ENCODE measurements at places on chromosomes 7 and 10.

GRCh38 chr10:59864141-59864962, 42.0 kb downstream of the CCDC6 start:
- no peak for DNase-seq

DNA sequence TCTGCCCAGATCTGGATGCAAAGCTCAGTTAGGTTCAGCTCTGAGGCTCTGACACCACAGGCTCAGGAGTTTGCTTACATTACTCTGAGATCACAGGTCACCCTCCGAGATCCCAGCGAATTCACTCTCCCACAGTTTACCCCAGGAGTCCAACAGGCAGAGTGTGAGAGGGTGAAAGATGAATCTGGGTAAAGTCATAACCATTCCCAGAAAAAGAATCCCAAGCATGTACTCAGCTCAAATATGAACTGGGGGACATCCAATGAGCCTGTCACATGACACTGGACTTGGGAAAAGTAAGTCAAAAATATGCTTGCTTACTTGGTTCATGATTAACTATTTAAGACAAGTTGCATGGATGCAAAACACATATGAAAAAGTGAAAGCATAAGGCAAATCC, 110.3 kb upstream of the ARID5B start:
- no peak for DNase-seq

DNA sequence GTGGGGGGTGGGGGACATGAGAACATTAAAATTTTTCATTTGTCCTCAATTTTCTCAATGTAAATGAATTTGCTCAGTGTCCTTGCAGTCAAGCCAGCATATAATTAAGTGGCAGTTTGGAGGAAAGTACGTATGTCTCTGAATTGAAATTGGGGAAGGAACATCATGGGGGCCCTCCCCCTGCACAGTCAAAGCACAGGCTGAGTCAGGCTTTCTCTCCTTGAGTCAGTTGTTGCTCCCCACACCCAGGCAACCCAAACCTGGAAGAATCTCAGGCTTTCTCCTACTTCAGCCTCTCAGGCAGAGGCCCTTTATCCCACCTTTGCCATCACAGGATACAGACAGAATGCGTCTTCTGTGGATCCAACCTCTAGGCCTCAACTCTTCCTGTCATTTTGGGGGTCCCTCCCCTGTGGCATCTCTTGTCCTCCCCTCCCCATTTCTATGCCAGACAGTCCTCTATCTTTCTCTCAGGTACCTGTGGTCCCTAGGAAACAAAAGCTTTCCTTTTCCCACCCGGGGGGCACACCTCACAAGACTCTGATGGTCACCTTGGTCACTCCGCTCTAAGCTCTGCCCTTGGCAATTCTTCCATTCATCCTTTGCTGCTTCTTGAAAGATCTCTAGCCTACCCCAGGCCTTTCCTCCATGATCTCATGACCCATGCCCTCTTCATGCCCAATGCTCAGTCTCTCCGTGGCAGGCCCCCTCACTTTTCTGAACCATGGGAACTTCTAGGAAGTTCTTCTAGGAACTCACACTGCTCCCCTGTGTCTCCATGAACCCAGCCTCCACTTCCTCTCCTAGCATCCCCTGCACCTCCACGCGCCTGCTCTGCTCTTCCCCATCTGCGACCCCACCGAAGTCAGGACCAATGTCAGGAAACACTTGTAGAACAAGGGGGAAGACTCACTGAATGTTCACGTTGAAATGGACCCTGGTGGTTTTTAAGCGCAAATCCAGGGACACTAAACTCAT, 40.4 kb downstream of the CREB3L2 start:
- DNase-seq: peak; percentile 18

- no peak for DNase-seq
Measured at GRCh38 chr7:75572396-75572795, 80.3 kb downstream of the SPDYE5 start.

GRCh38 chr10:77909021-77909748, 17.4 kb downstream of the DLG5 start:
- DNase-seq: no peak

DNA sequence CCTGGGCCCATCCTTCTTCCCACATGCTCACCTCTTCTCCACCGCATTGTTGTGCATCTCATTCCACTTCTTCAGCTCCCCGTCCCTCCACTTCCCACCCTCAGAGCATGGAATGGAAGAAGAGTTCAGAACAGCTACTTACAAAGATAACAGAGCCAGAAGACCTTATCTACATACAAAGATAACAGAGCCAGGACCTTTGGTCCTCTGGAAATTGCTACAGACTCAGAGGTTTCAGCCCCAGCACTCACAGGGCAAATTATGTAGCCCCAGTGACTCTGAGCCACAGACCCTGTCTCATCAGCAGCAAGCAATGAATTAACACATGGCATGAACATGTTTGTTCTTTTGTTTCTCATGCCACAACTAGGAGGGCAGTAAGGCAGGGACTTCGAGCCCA, 28.7 kb upstream of the SLC29A3 start:
- DNase-seq: no peak

DNA sequence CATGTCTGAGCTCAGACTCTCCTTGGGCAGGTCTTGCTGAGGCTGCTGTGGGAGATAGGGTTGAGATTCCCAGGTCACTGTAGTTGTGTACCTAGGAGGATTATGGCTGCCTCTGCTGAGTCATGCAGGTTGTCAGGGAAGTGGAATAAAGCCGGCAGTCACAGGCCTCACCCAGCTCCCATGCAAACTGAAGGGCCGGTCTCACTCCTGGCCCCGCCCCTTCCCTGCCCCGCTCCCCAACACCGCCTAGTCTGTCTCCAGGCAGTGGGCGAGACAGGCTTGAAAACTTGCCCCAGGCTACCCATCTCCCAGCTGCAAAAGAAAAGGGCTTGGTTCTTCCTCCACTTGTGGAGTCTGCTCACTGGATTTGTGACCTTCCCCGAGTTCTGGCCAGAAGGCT, 41.6 kb upstream of the SDHAF3 start:
- DNase-seq: no peak

DNA sequence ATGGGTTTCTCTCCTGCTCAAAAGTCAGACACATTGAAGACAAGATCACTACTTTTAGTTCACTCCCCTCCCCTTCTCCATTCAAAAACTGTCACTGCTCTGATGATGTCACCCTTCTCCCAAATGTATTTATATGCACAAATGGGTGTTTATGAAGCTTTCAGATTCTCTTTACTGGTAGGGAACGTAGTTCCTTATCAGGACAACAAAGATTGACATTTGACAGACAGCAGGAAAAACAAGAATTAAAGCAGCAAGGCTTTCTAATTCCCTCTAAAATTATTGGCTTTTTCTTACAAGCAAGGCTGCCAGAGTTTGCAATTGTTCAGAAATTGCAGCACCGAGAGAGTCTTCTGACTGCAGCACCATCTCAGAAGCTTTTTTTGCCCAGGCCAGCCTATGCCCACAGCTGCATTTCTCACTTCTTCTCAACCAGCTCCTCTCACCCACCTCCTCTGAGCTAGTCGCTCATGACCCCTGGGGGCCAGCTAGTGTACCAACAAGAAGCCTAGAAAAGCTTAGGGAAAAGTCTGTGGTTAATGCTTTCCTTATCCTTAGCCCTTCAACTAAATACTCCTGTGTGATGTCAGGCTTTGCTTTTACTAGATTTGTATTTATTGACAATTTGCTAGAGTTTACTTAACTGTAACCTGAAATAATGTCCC, 265.1 kb downstream of the HTR7 start:
- peak; percentile 8 for DNase-seq

DNA sequence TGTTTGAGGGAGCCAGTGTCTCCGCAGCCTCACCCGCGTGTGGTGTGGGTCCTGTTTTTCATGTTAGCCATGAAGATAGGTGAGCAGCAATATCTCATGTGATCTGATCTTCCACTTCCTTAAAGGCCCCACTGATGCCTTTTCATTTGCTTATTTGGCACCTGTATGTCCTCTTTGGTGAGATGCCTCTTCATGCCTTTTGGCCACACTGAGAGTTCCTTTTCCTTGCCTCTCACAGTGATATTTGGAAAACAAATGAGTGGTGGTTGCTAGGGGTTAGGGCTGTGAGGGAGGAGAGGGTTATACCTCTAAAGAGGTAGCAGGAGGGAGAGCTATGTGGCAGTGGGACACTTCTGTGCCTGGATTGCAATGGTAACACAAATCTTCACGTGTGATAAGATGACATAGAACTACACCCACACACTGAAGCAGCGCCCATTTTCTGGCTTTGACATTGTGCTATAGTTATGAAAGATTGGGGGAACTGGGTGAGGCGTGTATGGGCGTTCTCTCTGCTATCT, 90.4 kb upstream of the TNS3 start:
- DNase-seq: no peak

DNA sequence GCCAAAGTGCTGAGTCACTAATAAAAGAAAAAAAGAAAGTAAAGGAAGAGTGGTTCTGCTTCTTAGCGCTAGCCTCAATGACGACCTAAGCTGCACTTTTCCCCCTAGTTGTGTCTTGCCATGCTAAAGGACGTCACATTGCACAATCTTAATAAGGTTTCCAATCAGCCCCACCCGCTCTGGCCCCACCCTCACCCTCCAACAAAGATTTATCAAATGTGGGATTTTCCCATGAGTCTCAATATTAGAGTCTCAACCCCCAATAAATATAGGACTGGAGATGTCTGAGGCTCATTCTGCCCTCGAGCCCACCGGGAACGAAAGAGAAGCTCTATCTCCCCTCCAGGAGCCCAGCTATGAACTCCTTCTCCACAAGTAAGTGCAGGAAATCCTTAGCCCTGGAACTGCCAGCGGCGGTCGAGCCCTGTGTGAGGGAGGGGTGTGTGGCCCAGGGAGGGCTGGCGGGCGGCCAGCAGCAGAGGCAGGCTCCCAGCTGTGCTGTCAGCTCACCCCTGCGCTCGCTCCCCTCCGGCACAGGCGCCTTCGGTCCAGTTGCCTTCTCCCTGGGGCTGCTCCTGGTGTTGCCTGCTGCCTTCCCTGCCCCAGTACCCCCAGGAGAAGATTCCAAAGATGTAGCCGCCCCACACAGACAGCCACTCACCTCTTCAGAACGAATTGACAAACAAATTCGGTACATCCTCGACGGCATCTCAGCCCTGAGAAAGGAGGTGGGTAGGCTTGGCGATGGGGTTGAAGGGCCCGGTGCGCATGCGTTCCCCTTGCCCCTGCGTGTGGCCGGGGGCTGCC, at the start of gene IL6:
Gene IL6, plus strand, starts transcription at position 294 of the 807 bp plus-strand sequence. Its CDS starts 63 bp downstream, at position 357.
- peak; percentile 17 for DNase-seq

GRCh38 chr10:16769331-16769730, 47.9 kb downstream of the RSU1 start:
- no peak for DNase-seq

GRCh38 chr7:77658928-77659327, 37.3 kb upstream of the RSBN1L start:
- DNase-seq: no peak

DNA sequence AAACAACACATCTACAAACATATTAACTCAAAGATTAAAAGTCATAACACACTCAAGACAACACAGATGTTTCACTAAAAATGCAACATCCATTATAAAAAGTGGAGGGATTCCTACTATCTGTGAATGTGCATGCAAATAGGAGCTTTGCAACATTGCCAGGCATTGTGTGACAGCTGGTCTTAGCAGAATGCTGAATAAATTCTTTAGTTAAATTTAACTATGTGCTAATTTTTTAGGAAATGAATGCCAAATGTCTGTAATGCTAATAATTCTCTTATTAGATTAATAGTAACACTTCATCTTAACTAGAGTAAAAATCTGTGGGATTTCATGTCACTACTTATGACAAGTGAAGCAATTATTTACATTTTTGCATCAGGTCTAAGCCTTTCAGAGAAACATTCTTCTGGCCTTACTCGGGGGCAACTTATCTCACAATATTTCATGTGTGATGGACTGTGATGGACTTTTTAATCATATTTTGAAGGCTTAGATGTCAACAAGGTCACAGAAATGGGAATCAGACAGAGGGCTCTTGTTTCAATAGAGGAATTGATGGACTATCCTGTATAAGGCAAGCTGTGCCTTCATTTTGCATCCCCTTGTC, 524.6 kb upstream of the KCND2 start:
- no peak for DNase-seq

DNA sequence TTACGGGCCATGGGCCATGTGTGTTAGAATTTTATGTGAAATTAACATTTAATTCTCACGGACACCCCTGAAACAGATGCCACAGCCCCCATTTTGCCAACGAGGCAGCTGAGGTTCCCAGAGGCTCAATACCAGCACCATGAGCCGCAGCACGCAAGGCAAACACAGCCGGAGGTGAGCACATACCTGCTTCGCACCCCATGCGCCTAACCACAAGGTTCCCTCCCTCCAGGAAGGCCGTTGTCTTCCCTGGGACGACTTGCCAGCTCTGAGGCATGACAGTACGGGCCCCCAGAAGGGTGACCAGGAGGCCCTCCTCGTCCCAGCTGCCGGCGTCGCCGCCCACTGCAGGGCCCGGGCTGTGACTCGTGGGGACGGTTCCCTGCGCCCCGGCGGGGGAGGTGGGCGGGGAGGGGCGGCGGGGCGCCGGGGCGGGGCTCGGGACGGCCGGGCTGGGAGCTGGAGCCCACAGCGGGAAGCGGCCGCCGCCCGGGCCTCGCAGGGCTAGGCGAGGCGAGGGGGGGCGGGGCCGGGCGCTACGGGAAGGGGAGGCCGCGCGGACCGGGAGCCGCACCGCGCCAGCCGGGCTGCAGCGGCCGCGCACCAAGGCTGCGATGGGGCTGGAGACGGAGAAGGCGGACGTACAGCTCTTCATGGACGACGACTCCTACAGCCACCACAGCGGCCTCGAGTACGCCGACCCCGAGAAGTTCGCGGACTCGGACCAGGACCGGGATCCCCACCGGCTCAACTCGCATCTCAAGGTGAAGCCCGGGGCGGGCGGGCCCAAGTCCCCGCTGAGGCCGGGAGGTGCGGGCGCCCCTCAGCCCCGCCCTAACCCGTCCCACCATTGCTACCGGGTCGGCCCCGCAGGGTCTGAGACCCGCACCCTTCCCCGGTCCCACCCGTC, at the start of gene CAV2:
Gene CAV2, plus strand, starts transcription at position 571 of the 910 bp plus-strand sequence. Its CDS starts 44 bp downstream, at position 615.
- DNase-seq: peak; percentile 32

DNA sequence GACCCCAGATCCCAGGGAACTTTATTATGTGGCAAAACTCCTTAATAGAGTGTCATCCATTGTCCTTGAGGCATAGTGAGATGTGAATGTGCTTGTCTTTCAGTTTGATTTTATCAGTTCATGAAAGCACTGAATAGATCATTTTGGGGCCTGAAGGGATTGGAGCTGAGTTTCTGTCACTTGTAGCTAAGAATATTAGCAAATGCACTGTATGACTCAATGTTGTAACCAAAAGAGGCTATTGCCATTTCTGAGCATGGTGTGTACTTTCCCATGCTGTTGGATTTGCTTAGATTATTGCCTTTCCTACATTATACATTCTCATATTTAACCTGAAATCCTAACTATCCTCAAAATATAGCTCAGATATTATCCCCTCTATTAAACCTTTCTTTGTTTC, 130.4 kb downstream of the PRKG1 start:
- no peak for DNase-seq

DNA sequence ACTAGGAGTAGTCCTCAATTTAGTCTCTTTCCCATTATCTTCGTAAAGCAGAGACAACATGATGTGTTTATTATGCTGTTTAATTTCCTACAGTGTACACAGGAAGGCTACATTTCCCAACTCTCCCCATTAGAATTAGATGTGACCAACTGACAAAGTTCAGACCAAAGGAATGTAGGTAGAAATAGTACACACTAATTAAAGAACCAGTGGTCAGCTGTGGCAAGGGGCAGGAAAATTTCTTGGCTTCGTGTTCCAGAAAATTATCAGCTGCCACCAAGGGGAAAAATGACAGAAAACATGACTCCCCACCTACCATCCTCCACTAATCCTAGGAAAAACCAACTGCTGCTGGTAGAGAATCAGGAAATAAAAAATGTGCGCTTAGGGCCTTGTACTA, 125.6 kb downstream of the PPP1R3A start:
- DNase-seq: no peak

All from stimulated activated naive CD8-positive, alpha-beta T cell treated with anti-CD3 and anti-CD28 coated beads, Interleukin-15, Interleukin-2, amounts not matched to agents 100 U/mL and 50 U/mL, for 24 hours (primary cell).